Stimulated activated CD4-positive, alpha-beta T cell treated with anti-CD3 and anti-CD28 coated beads, Interleukin-1b, Interleukin-23, amount 100 ng/mL, for 24 hours (primary cell): ENCODE measurements at places on chromosomes 16 and 17.

- DNase-seq = no peak
Observed at GRCh38 chr17:48912476-48912875, 4.3 kb downstream of the UBE2Z start.

GRCh38 chr16:69917739-69918138, 33.4 kb upstream of the CLEC18A start:
- no peak for DNase-seq

DNA sequence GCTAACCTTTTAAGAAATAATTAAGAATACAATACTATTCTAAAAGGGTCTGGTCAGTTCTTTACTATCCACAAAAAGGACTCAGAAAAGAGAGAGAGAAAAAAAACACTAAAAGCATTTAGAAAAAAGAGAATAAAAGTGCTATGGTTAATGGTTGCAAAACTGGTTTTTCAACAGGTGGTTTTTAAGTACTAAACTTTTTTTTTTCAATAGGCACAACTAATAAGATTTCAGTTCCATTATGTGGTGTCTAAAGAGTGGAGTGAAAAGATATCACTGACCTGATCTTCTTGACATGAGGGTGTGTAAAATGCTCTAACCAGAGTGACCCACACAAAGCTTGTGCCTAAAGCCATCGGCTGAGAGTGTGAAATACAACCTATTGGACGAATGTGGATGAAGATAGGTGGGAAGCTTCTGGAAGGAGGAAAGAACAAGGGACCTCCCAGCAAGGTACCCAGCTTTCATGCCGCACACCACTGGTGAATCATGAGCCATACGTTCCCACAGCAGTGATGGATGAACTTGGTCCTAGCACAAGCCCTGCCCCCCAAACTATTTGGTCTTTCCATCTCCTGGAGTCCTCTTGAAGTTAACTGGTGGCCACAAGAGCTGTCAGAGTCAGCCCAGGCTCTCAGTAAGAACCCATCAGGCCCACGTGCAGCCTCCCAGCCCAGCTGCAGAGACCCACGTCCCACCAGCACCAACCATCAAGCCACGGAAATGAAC, 103.0 kb downstream of the ZFHX3 start:
- no peak for DNase-seq

- peak; percentile 56 for DNase-seq
Observed at GRCh38 chr16:71412270-71413160, 29.3 kb downstream of the TLE7 start.

DNA sequence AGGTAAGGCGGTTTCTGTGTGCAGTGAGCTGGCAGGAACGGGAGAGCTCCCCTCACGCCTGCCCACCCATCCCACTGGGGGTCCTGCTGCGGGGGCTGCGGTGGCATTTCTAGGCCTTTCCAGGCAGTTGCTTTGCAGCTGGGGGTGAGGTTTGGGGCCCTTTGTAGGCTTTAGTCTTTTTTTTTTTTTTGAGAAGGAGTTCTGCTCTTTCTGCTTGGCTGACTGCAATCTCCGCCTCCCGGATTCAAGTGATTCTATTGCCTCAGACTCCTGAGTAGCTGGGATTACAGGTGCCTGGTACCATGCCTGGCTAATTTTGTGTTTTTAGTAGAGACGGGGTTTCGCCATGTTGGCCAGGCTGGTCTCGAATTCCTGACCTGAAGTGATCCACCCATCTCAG, 11.1 kb downstream of the TSC2 start:
- DNase-seq = no peak

DNA sequence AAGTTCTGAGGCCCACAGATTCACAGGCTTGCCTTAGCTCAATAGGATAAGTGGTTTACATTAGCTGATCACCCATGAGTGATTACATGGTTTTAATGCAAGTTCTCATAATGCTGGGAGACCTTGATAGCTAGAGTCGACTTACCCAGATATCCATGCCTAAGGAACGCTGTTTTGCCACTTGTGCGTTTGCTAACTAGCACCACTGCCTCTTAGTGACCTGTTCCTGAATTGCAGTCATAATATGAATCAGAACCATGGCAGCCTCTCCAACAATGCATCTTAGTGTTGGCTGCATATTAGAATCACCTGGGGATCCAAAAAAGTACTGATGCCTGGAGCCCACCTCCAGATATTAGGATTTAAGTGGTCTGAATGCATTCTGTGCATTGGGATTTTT, 251.1 kb upstream of the CDH5 start:
- DNase-seq = no peak
